ENCODE measurements at places on chromosomes 11 and 22. TPM values are rescaled to one million over a fixed set of nuclear protein-coding genes. Genes with fewer than 3 reads are reported as not detected.

- no peaks in the 10 kb centered on the region for H3K36me3 ChIP-seq
- no peaks in the 10 kb centered on the region for H3K4me1 ChIP-seq
- H3K27me3 ChIP-seq: no peaks in the 10 kb centered on the region
- H3K27ac ChIP-seq: no peak overlapping the region
- DNase-seq: no peak
Observed at GRCh38 chr11:22130462-22131053, 62.3 kb upstream of the ANO5 start.

GRCh38 chr11:32584921-32585320, 1.3 kb downstream of the EIF3M start:
- peaks cover 23% of the 10 kb centered on the region for H3K4me1 ChIP-seq
- DNase-seq: no peak
- H3K36me3 ChIP-seq: no peaks in the 10 kb centered on the region
- no peaks in the 10 kb centered on the region for H3K27me3 ChIP-seq
- peak overlapping the region; percentile 95 for H3K4me3 ChIP-seq

GRCh38 chr11:6695377-6695776, 12.2 kb upstream of the MRPL17 start:
- H3K27me3 ChIP-seq: no peaks in the 10 kb centered on the region
- no peak overlapping the region for H3K4me3 ChIP-seq

- H3K4me3 ChIP-seq: peak within 1 kb of the TSS; percentile 23
- no peak within 1 kb of the TSS for H3K27ac ChIP-seq
- H3K36me3 ChIP-seq: no peaks in the 10 kb centered on the region
- no peaks in the 10 kb centered on the region for H3K27me3 ChIP-seq
Observed at GRCh38 chr11:5596607-5597201, at the start of gene TRIM6. TRIM6 (plus strand) TSS chr11:5596637; CDS start chr11:5596898, 261 bp downstream.

Gene PHLDB1
- total RNA-seq: 72.1 TPM
